ENCODE measurements at places on chromosomes 1 and 21.

DNA sequence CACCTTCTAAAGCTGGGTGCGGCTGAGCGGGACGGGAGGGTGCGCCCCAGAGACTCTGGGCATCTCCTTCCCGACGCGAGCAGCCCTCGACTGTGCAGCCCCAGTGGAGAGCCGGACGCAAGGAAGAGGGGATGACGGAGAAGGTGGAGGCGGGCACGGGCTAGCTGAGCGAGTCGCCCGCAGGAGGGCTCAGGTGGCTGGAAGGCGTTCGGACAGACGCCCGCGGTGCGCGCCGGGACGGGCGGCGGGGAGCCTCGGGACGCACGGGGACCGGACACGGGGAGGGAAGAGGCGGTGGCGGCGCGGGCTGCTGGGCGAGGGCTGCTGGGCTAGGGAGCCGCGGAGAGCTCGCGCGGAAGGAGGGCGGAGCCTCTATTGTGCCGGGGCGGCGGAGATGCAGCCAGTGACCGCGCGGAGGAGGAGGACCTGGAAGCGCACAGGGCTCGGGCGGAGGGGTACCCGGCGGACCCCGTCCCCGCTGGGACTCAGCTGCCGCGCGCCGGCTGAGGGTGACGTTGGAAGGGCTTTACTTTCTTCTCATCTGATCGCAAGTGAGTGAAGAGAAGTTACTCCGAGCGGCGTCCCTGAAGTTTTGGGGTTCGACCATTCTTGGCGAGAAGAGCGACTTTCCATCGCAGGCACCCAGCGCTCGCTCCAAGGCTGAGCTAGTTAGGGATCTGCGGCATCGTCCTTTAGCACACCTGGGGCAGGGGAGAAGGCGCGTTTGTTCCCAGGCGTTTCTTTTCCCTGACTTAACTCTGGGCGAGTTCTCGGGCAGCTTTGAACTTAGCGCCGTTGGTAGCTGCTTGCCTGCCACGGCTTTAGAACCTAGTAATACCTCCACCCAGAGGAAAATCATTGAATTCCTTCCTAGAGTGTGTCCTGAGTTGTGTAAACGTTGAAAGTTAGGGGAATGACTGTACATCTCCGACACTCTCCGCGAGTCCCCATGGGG, at the start of gene OLFML2B:
Gene OLFML2B, minus strand, starts transcription at position 323 of the 955 bp plus-strand sequence. CDS start 439 bp downstream, outside the sequence.
- peak; percentile 81 for DNase-seq

GRCh38 chr1:158177700-158178450, 2.8 kb upstream of the CD1D start:
- DNase-seq: peak; percentile 51

DNA sequence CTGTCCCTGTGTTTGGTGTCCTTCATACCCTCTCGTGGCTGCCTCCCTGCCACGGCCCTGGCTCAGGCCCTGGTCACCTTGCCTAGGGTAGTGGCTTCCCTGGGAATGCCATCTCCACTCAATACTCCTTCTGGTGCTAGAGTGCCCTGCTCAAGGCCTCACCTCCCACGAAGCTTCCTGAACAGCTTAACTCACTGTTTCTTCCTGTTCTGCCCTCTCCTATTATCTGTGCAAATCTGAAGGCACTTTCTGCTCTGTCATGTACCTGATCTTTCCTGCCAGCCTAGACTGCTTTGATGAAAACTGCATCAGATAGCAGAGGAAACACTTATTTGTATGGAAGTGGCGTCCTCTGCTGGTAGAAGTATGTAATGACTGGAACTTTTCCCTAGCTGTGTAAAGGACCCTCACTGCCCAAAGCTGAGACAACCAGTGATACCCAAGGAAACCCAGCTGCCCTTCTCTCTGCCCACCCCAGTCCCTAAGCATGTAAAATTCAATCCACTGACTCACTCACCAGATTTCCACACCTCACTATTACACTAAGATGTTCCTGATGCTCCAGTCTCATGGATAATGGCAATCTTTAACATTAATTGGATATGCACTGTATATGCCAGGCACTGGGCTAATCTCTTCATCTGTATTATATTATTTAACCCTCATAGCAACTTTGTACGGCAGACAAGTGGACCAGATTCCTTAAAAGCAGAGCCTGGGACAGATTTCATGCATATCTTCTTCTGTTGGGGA, 36.2 kb upstream of the BTG2 start:
- DNase-seq: peak; percentile 67

GRCh38 chr1:147726168-147726567, 34.2 kb downstream of the GJA5 start:
- DNase-seq: no peak

DNA sequence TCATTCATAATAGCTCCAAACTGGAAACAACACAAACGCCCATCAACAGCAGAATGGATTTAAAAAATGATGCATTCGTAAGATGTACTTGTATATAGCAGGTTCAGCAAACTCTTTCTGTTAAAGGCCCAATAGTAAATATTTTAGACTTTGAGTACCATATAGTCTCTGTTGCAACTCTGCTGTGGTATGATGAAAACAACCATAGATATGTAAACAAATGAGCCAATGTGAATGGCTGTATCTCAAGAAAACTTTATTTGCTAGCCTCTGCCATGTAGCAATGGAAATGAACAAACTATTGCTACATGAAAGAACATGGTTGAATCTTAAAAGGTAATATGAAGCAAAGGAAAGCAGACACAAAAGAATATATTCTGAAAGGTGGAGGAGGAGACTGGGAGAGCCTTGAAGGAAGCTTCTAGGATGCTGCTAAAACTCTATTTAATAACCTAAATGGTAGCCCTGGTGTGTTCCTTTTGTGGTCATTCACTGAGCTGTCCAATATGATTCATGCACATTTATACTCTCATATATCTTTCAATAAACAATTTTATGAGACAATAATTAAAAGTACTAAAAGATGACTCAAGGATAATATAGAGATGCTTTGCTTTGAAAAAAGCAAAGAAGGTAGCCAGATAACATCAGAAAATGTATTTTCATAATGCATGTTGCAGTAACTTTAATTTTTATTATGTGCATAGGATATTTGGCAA, 29.1 kb upstream of the FMO3 start:
- DNase-seq: no peak

- DNase-seq: no peak
These were observed 33.1 kb upstream of the LRRC3 start for GRCh38 chr21:44421901-44422840.

DNA sequence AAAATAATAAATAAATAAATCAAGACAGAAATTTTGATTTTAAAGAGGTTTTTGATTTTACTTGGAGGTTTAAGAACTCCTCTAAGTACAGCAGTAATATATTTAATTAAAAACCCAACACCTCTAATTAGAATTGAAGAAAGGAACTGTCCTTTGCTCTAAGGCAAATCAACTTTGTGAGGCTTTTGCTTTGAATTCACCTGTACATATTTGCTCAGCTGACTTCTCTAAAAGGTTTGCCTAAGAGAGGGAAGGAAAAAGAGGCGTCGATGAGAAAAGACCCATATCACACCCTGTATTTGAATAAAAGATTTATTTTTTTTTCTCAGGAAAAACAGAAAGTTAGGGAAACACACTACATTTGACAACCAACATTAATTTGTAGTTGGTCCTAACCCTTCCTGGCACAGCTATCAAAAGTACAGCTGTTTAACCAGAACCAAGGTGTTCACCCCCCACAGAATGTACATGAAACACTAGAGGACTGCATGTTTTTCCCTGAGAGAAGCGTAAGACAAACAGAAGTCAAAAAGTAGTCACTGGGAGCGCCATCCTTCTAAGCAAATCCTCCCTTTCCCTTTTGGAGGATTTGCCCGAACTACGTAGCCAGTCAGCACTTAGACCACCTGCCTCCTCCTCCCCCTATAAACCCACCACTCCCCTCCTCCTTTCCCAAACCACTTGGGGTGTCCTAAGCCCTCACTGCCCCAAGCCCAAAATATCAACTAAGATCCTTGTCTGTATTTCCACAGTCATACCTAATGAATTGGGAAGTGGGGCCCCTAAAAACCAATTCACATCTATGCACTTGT, 4.9 kb downstream of the MCL1 start:
- DNase-seq: no peak

DNA sequence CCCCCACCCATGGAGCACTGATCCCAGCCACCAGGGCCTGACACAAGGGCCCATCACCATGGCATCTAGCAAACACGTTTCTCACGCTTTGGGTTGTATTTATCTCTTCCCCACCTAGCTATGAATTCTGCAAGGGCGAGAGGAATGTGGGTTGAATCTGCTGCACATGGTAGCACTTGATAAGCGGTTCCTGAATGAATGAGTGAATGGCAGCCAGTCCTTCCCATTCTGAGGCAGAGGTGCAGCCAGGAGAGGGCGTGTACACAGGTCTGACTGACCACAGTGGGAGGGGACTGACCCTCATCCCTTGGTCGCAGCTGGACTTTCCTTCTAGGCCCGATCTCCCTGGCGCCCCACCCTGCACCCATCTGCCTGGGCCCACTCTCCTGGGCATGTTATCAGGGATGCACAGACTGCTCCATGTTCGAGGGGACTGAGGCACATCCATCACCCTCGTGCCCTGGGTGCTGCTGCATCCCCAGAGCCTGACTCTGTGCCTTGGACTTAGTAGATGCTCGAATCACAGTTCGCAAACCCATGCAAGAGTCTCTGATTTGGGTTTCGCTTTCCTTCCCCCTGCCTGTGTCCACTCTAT, 1.0 kb downstream of the RD3 start:
- no peak for DNase-seq

GRCh38 chr1:92410706-92411105, 76.0 kb downstream of the GFI1 start:
- DNase-seq: no peak

DNA sequence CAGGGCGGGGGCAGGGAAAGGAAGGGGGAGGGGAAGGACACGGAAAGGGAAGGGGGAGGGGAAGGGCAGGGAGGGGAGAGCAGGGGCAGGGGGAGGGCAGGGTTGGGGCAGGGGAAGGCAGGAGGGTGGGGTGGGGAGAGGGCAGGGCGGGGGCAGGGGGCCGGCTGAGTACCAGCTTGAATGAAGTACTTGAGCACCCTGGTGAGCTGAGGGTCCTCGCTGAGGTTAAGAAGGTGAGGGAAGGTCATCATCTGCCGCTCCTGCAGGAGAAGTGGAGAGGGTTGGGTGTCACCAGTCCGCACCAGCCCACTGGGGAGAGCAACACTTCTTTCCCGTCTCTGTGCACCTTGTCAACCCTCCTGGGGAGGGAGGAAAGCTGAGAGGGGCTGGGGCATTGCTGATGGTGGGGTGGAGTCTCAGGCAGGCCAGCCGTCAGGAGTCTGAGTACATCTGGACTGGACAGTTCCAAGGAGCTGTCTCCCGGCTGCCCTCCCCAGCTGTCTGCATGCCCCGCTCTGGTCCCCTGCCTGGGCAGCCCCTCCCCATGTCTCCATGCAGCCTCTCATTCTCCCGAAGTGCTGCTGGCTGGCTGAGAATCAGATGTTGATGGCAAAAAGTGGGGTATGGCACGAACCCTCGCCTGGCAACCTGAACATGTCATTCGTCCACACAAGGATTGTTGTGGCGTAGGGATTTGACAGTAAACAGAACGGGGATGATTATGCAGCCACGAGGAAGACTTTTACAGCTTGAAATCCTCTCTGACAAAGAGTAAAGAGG, 70.0 kb downstream of the SCCPDH start:
- DNase-seq: no peak
